MV-4-11 (cell line): ENCODE measurements at places on chromosomes 5 and 9.

- no peak for DNase-seq
Observed at GRCh38 chr5:59115345-59115744, 532.5 kb downstream of the RAB3C start.

- DNase-seq = no peak
Observed at GRCh38 chr5:76617229-76617628, 6.0 kb downstream of the F2RL2 start.

DNA sequence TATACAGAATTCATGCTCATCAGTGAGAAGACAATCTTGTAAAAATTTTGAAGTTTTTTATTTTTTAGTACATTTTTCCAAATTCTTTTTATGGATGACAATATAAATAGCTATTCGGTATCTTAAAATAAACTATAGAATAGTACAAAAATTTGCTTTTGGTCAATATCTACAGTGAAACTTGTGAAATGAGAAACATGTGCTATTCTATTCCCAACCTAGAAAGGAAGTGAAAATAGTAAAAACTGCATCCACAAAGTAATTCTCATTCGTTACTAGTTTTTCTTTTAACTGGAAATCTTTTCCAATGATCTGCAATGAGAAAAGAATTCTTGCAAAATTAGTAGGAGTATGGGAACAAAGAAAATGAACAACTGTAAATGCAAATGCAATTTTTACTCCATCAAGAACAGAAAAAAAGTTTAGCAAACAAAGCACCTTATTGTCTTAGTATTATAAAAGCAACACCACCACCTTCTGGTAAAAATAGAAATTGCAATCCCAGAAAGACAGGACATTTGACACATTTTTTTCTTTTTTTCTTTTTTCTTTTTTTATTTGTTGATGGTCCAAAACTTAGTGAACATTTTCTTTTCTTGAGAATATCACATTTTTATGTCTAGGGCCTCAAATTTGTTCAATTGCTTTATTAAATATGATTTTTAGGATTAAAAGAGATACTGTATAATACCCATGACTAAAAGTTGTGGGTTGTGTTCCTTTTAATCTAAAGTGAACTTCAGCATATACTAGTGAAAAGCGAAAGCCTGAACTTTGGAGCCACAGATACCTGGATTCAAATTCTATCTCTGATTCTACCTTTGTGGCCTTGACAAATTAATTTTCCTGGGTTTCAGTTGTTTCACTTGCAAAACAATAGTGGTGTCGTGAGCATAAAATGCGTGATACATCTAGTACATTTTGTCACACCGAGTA is 72.3 kb downstream of the SLCO4C1 start:
- peak; percentile 70 for DNase-seq

DNA sequence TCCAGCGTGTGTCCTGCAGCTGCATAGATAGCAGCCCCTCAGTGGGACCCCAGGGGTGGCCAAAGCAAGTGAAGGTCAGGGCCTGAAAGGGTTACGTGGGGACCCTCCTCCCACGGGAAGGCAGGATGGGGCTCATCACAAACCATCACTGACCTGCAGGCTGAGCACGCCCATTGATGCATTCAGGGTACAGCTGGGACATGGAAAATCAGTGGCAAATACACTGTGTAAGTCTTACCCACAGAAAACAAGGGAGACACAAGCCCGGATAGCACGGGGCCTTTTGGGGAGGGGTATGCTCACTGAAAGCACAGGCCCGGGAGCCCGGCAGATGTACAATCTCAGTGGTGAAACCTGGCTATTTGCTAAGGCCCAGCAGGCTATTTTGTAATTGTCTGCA is 49.1 kb downstream of the SEMA4D start:
- DNase-seq = no peak

DNA sequence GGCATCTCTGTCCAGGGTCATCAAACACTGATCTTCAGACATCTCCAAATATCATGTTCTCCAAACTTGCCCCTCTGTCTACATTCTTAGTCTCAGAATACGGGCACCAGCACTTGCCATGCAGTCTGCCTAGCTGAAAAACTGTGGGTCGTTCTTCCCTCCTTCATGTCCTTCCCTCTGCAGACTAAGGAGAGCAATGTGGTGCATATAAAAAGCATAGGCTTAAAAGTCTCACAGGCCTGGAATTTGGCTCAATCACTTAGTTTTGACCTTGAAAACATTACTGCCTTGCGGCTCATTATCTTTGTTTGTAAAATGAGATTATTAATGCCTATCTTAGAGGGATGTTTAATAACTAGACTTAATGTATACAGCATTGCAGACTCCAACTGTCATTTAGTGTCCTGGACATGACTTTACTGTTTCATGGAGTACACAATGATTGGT is 362.8 kb downstream of the NPR3 start:
- DNase-seq = no peak

- no peak for DNase-seq
Observed at GRCh38 chr5:78318337-78318736, 23.8 kb upstream of the AP3B1 start.

GRCh38 chr9:84679571-84679970 is 10.0 kb downstream of the NTRK2 start:
- DNase-seq = no peak

GRCh38 chr5:131250751-131251475 is 12.9 kb upstream of the CDC42SE2 start:
- DNase-seq = no peak

GRCh38 chr5:62011089-62011664 is 294.8 kb upstream of the KIF2A start:
- no peak for DNase-seq
